ENCODE measurements at places on chromosomes 1 and 21.
A peak's percentile ranks its signal among the peaks of the same experiment; 100 is the strongest.

DNA sequence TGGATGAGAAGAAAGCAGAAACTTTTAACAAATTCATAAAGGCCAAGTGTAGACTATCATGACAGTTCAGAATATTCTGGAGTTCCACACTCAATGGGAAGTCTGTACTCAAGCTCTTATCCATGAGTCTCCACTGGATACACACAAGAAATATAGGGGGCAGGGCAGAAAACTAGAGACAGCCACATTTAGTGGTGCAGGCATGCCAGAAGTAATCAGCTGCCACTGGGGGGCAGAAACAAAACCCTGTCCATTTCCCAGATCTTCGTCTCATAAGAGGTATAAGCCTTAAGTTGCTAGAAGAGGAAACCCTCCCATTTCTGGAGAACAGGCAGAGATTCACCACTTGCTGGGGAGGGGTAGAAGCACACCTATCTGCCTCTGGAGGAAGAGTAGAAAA is 166.8 kb upstream of the GALNT2 start:
- DNase-seq = no peak

DNA sequence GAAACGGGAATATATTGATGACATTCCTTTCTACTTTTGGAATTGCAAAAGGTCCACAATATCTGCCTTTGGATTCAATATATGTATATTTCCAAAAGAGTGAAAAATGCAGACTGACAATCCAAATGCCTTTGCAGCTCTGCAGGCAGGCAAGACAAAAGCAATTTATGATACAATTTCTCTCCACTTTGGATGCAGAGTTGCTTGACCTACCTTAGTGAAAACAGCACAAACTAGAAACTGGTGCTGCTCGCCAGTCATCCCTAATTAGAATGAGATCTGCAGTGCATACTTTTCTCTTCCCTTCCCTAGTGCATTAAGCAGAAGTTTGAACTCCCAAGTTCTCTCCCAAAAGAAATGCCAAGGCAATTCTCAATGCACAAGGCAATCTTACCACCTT is 56.8 kb downstream of the KIAA0319L start:
- DNase-seq = no peak

- DNase-seq = no peak
These were observed 14.4 kb upstream of the USH2A start for GRCh38 chr1:216437603-216438002.

DNA sequence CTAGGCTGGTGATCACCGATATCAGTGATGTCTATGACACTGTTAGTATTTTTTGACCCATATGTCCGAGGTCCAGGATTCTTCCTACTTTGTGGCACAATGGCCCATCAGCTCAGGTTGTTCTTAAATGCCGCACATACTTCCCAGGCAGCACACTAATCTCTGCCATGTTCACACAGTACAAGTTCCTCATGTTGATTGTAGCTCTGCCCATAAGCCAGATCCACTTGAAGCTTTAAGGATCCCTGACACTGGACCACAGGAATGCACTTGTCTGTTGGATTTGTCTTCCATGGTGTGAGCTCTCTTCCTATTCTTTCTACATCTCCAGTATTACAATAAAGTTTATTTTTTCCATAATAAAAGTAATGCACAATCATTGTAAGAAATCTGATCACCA is 69.5 kb downstream of the DDX20 start:
- DNase-seq = no peak

DNA sequence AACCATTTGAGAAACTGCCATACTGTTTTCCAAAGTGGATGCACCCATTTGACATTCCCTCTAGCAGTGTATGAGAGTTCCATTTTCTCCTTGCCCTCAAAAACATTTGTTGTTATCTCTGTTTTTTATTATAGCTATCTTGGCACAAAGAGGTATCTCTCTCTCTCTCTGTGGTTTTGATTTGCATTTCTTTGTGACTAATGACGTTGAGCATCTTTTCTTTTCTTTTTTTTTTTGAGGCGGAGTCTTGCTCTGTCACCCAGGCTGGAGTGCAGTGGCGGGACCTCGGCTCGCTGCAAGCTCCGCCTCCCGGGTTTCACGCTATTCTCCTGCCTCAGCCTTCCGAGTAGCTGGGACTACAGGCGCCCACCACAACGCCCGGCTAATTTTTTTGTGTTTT is 17.4 kb upstream of the ZMYM6 start:
- DNase-seq = no peak

DNA sequence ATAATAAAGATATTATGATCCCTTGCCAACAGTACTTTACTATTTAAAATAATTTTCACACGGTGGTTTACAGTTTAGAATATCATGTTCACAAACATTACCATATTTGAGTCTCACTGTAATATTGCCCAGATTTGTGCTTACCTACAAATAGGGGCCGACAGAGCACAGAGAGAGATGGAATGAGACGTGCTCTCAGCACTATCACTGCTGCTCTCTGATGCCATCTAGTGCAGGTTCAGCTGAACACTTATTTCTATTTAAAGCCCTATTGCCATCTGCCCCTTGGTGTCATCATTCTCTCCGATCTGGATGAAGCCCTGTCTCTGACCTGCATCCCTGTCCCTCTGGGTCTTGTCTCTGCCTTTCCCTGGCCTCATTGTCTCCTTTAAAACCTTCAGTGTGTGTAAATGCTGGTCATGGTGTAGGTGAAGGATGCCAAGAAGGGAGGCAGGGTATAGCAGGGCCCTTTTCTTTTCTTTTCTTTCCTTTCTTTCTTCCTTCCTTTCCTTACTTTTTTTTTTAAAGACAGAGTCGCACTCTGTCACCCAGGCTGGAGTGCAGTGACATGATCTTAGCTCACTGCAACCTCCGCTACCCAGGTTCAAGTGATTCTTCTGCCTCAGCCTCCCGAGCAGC is 6.9 kb upstream of the GPATCH4 start:
- peak; percentile 61 for DNase-seq

DNA sequence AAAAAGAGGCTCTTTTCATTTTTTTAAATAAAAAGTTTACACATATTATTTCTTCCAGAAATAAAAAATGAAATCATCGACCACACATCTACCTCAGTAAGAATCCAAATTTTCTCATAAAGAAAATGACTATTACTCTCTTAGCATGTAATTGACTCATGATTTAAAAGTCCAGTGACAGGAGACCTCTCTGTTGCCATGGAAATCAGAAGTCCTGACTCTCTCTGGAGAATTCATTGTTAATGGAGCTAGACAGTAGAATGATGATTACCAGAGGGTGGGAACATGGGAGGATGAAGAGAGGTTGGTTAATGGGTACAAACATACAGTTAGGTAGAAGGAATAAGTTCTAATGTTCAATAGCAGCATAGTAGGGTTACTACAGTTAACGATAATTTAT is 5.0 kb upstream of the CLCA4 start:
- DNase-seq = no peak

GRCh38 chr1:115764541-115764940 is 4.0 kb downstream of the CASQ2 start:
- no peak for DNase-seq

GRCh38 chr1:181387702-181388101 is 95.6 kb upstream of the CACNA1E start:
- DNase-seq = no peak

GRCh38 chr1:209948155-209948554 is 10.1 kb downstream of the SYT14 start:
- DNase-seq = no peak

GRCh38 chr1:219882096-219882495 is 46.3 kb downstream of the SLC30A10 start:
- DNase-seq = no peak

DNA sequence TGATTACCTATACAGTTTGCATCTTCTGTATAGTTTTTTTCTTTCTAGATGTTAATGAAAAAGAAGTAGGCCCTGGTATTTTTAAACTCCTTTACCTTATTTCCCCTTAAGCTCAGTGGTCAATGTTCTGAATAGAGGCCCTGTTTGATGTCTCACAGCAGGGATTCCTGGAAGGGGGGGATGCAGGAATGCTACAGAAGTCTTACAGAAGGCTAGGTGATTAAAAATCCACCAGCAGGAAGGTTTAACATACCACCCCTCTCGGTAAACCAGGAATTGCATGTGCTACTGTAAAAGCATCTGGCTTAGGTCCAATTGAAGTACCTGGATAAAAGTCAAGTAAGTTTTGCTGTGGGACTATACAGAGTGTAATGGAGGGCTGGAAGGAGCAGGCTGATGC is 78.3 kb downstream of the NOS1AP start:
- no peak for DNase-seq

DNA sequence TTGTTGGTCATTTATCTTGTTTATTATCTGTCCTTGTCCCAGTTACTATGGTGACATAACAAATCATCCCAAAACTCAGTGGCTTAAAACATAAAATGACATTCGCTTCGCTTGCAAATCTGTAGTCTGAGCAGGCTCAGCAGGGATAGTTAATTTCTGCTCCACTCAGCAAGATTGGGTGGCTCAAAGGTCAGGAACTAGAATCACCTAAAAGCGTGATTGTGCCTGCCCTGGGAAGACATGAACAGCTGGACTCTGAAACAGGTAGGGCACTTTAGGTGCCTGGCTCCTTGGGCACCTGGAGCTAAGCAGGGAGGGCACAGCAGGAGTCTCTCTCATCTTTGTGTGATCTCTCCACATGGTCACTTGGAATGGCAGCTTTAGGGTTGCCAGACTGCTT is 14.7 kb upstream of the TRAF3IP3 start:
- DNase-seq = no peak

GRCh38 chr1:197783510-197783948 is 8.2 kb upstream of the DENND1B start:
- DNase-seq = no peak

DNA sequence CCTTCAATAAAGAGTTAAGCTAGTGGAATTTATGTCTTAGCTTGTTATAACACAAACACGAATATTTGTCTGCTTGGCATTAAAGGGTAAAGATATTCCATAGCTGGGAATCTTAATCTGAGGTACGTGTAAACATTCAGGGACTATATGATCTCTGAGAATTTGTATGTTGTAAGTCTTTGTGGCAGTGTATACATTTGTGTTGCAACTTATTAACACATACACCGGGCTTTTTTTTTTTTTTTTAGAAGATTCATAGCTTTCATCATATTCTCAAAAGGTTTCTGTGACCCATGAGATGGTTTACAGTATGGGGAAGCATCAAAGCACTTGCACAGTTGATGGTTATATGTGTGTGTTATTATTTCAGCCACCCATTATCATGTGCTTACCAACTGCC is 3.0 kb downstream of the GGPS1 start:
- peak; percentile 24 for DNase-seq

- no peak for DNase-seq
These were observed 151.7 kb downstream of the LYPLAL1 start for GRCh38 chr1:219325368-219325742.

DNA sequence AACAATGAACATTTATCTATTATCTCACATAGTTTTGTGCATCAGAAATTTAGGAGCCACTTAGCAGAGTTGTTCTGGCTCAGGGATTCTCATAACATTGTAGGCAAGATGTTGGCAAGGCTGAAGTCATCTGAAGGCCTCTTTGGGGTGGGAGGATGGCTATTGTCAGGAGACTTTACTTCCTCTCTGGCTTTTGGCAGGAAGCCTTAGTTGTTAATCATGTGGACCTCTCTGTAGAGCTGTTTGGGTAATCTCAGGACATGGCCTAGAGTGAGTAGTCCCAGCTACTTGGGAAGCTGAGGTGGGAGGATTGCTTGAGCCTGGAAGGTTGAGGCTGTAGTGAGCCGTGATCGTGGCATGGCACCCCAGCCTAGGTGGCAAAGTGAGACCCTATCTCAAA is 40.2 kb downstream of the RASAL2 start:
- peak; percentile 39 for DNase-seq
